ENCODE measurements at places on chromosomes 3 and 15.

- peak; percentile 96 for DNase-seq
Measured at GRCh38 chr3:171284308-171285075, 175.7 kb downstream of the TNIK start.

- DNase-seq = peak; percentile 81
Measured at GRCh38 chr3:16112910-16113504, 61.5 kb upstream of the GALNT15 start.

GRCh38 chr15:82871358-82871757 is 61.9 kb downstream of the WHAMM start:
- peak; percentile 9 for DNase-seq

DNA sequence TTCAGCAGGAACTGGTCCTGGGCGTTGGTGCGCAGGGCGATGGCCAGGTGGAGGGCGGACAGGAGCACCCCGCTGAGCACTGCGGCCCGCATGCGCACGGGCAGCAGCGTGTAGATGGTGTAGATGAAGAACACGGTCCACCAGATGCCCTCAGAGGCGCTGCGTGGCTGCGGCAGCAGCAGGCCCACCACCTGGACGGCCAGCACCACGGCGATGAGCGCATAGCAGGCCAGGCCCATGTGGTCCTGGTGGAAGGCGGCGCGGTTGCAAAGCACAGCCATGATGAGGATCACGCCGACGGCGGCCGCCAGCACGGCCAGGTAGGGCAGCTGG is 1.5 kb downstream of the ADCY5 start:
- DNase-seq = no peak

GRCh38 chr15:66783314-66783713 is 81.3 kb downstream of the SMAD6 start:
- no peak for DNase-seq

DNA sequence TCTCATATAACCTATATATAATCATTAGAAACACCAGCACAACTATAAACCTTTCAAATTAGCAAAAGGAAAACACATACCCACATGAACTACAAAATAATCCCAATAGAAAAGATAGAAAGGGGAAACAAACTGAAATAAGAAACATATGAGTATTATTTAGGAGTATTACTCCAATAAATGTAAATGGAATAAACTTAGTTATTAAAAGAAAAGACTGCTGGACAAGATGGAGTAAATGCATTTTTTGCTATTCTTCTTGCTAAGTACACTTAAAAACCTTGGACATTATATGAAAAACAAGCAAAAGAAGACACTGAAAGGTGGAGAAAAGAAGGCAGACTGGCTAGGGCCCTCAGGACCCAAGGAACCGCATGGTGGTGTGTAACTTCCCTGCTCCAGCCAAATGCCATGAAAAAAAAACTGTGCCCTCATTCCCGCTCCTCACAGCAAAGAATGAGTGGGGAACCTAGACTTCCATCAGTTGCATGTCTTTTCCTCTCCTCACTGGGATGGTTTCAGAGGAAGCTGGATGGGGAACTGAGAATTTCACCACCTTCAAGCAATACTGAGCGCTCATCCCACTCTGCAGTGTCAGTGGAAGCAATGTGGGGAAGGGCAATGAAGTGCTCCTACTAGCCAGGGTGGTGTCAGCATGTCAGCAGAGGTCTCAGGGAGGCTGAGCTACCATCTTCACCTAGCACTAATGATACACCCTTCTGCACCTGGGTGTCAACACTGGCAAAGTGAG is 43.7 kb upstream of the ADAMTS17 start:
- DNase-seq = no peak

GRCh38 chr3:21142031-21142430 is 609.0 kb downstream of the ZNF385D start:
- DNase-seq = no peak

- DNase-seq = no peak
Measured at GRCh38 chr15:89826671-89827655, 12.3 kb upstream of the ANPEP start.

- no peak for DNase-seq
Measured at GRCh38 chr3:114687151-114687550, 393.3 kb downstream of the TIGIT start.

DNA sequence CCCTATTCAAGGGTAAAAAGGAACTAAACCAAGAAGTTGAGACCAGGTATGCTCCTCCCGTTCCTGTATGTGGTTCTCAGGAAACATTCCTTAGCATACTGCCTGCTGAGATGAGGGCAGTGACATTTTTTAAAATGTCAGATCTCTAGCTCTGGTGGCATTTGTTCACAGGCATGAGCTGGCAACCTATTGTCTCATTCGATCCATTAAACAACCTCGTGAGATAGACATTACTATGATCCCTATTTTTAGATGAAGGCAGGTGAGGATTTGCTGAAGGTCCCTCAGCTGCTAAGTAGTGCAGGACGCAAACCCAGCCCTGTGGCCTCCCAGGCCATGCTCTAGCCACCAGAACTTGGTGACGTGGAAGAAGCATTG is 74.9 kb downstream of the SIDT1 start:
- DNase-seq = no peak

All from AG10803 (cell line).